ENCODE measurements at places on chromosomes 3 and 15.

DNA sequence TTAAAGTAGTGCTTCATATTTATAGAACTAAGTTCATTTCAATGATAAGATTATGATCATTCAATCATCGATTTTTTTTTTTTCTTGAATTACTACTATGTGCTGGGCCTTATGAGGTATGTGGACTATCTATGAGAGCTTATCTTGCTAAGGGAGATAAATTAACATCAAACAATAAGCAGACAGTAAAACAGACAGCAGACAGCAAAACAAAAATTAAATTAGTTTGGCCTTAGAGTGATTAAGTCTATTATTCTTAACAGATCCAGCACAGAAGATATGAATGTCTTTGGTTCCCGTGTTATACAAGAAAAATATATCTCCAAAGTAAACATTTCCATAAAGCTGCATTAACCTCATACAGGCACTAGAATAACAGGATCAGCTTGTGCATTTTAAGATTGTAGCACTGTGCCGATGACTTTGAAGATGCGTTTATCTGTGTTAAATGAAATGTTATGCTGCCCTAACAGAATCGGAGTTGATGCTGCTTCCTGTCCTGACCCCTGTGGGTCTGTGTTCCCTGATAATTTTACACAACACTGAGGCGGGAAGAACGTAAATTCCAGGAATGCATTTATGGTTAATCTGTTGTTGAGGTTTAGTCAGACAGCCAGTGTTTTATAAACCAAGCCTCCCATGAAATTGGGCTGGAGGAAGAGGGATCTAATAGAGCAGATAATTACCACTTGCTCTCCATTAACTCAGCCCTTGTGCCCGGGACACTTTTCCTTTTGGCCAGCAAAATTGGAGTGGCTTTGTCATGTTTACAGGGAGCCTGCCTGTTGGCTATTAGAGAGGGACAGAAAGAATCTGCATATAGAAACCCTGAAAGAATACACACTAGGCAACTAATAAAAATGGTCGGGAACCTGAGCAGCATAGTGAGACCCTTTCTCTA is 80.8 kb downstream of the GHSR start:
- DNase-seq, result no peak

- no peak for DNase-seq
Measured at GRCh38 chr15:89291934-89292438, 42.6 kb downstream of the POLG start.

DNA sequence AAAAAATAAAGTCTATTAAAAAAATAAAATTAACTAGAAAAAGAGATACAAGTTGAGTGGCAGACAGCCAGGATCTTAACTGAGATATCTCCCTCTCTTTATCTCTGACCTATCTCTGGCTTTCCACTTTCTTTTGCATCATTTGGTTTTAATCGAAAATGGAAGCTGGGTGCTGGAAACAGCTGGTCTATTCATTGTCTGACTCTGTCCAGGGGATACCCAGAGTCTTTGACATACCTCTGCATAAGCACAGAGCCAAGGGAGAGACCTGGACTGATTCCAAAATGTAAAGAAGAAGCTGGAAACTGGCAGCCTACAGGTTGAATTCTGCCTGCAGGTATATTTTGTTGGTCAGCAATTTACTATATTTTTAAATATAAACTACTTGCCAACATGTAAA is 29.6 kb upstream of the CRBN start:
- DNase-seq, result no peak

DNA sequence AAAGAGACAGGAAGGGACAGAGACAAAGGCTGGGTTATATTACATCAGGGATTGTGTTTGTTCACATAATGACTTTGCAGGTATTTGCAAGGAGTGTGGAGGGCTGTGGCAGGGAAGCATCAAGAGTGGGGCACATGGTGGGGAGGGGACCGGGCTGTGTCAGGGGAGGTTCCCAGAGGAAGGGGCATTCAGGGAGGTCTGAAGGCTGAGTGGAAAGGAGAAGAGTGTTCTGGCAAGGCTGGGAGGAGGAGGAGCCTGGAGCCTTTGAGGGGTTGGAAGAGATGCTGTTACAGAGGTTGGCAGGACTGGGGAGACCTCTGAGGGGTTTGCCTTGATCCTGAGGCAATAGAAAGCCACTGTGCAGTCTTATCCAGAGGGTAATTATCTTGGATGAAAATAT is 49.4 kb downstream of the EXOG start:
- no peak for DNase-seq

GRCh38 chr3:187014417-187014864 is 84.1 kb downstream of the ST6GAL1 start:
- DNase-seq, result no peak

DNA sequence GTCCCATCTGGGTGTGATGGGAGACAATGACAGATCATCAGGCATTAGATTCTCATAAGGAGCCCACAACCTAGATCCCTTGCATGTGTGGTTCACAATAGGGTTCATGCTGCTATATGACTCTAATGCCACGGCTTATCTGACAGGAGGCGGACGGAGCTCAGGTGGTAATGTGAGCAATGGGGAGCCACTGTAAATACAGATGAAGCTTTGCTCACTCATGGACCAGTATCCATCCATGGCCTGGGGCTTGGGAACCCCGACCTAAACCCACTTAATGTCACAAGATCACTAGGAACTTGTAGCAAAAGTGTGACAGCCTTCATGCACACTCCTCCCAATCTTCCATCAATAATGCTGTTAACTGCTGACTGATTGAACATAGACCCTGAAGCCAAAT is 2.0 kb upstream of the FAM219B start:
- DNase-seq, result no peak

DNA sequence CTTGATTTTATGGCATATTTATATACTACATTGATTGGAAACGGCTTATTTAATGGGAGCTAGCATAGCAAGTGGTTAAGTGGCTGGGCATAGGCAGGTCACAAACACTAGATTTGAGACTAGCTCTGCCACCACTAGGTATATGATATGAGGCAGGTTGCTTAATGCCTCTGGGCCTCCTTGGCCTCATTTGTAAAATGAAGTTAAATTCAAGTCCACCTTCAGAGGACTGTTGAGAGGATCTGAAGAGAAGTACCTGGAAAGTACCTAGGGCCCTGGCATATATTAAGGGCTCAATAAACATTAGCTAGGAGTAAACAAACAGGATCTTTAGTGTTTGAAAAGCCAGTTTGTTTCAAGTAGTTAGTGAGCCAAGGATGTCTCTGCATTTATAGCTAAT is 166.4 kb upstream of the FEZF2 start:
- no peak for DNase-seq

GRCh38 chr3:79361748-79362378 is 405.9 kb downstream of the ROBO1 start:
- DNase-seq, result no peak

- no peak for DNase-seq
Measured at GRCh38 chr3:25587094-25587493, 77.6 kb downstream of the TOP2B start.

GRCh38 chr3:151557068-151557840 is 96.4 kb upstream of the IGSF10 start:
- DNase-seq, result no peak

DNA sequence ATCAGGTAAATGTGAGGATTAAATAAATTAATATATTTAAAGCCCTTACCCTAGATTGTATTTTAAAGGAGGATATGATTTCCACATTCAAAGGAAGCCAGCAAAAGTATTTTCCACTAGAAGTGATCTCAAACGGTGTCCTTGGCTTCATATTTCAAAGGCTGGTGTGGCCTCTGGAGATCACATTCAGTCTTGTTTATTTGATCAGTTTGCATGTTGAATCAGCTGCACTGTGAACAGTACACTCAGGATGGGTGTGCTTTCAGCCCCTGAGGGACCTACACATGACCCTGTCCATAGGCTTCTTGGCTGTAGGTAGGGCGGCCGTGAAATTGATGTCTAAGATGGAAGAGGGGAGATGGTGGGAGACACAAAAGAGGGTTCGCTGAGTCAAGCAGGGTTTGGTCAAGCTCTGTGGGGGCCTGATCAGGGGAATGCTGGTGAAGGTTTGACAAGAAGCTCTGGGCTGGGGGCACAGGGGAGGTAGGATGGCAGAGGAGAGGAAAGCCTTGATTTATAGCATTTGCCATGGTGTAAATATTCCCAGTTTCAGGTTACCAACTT is 21.9 kb downstream of the CYP8B1 start:
- no peak for DNase-seq

GRCh38 chr3:193145248-193145647 is 95.8 kb upstream of the PLAAT1 start:
- DNase-seq, result no peak

Measured in activated CD4-positive, alpha-beta T cell treated with anti-CD3 and anti-CD28 coated beads, Interleukin-2, amount 50 U/mL, for 1 hour (primary cell).